ENCODE measurements at places on chromosomes 7 and 10.

DNA sequence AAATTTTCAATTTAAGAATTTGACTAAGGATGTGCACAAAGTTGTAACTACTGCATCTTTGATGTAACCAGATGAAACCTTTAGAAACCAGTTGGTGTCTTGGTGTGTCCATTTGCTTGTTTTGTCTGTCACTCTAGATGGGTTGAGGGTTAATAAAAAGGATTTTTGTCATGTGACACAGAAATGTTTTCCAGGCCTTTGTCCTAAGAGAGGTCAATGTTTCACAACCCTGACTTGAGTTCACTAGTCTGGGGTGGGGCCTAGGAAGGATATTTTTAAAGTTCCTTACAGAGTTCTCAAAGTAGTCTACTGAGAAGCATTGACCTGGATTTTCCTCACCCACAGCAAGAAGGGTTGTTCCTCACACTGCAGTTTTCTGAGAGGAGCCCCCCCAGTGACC, 90.3 kb downstream of the HERPUD2 start:
- peaks cover 10% of the 10 kb centered on the region for H3K4me1 ChIP-seq
- peaks cover 20% of the 10 kb centered on the region for H3K36me3 ChIP-seq
- no peak overlapping the region for H3K4me3 ChIP-seq
- H3K27me3 ChIP-seq, result no peaks in the 10 kb centered on the region
- DNase-seq, result no peak

GRCh38 chr10:50610368-50610767, 13.4 kb downstream of the SGMS1 start:
- no peak overlapping the region for H3K27ac ChIP-seq
- no peak overlapping the region for H3K4me3 ChIP-seq
- H3K27me3 ChIP-seq, result no peaks in the 10 kb centered on the region
- DNase-seq, result no peak

- no peaks in the 10 kb centered on the region for H3K36me3 ChIP-seq
- peaks cover 21% of the 10 kb centered on the region for H3K4me1 ChIP-seq
- no peak overlapping the region for H3K27ac ChIP-seq
- no peaks in the 10 kb centered on the region for H3K27me3 ChIP-seq
- DNase-seq, result no peak
Measured at GRCh38 chr7:20224025-20224424, 6.8 kb upstream of the MACC1 start.

- H3K4me1 ChIP-seq, result no peaks in the 10 kb centered on the region
- H3K27ac ChIP-seq, result no peak overlapping the region
Measured at GRCh38 chr10:129755621-129756020, 208.5 kb downstream of the EBF3 start.

GRCh38 chr7:135121868-135122267, 26.0 kb upstream of the TMEM140 start:
- H3K4me1 ChIP-seq, result no peaks in the 10 kb centered on the region
- DNase-seq, result no peak
- peaks cover 48% of the 10 kb centered on the region for H3K27me3 ChIP-seq
- H3K4me3 ChIP-seq, result no peak overlapping the region
- no peak overlapping the region for H3K27ac ChIP-seq

- no peaks in the 10 kb centered on the region for H3K36me3 ChIP-seq
- DNase-seq, result no peak
- H3K4me1 ChIP-seq, result peaks cover 20% of the 10 kb centered on the region
- H3K4me3 ChIP-seq, result peak overlapping the region; percentile 34
- peaks cover 33% of the 10 kb centered on the region for H3K27me3 ChIP-seq
Measured at GRCh38 chr10:125661941-125662515, 20.9 kb downstream of the TEX36 start.

- peaks cover 18% of the 10 kb centered on the region for H3K27me3 ChIP-seq
- no peaks in the 10 kb centered on the region for H3K36me3 ChIP-seq
- no peak for DNase-seq
- no peak overlapping the region for H3K27ac ChIP-seq
- peaks cover 17% of the 10 kb centered on the region for H3K4me1 ChIP-seq
- H3K4me3 ChIP-seq, result no peak overlapping the region
Measured at GRCh38 chr10:30596013-30596412, 33.5 kb downstream of the LYZL2 start.

DNA sequence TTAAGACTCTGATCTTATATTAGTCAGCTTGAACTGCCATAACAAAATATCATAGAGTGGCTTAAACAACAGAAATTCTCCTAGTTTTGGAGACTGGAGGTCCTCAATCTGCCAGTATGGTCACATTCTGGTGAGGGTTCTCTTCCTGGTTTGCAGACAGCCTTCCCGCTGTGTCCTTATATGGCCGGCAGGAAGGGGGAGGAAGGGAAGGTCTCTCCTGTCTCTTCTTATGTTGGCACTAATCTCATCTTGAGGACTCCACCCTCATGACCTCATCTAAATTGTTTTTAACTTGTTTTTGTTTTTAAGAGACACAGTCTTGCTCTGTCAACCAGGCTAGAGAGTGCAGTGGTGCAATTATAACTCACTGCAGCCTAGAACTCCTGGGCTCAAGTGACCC, 53.1 kb downstream of the VPS41 start:
- H3K4me1 ChIP-seq, result peaks cover 17% of the 10 kb centered on the region
- H3K27ac ChIP-seq, result no peak overlapping the region
- no peaks in the 10 kb centered on the region for H3K27me3 ChIP-seq
- H3K36me3 ChIP-seq, result peaks cover 6% of the 10 kb centered on the region
- H3K4me3 ChIP-seq, result no peak overlapping the region

DNA sequence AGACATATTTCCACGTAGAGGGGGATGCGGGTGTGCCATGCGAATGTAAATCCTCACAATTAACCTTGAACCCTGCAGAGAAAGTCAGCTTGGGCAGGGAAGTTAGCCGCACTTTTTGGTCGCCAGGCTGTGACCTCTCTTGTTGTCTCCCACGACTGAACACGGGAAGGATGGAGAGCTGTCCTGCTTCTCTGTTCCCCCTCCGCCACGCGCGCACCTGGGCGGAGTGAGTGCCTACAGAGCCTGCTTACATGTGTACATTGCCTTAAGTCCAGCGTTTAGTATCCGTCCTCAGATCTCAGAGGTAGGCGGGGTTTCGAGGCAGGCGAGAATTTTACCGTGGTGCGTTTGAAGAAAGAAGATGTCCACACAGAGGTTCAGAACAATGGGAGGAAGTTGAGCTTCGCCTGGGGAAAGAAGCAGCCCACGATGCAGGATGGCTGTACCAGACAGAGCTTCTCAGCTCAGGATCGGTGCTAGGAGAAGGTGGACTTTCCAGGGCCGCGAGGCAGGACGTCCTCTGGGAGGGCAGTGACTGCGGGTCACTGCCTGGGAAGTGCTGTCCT, 482 bp upstream of the ERCC6 start:
- peaks cover 45% of the 10 kb centered on the region for H3K4me1 ChIP-seq
- no peaks in the 10 kb centered on the region for H3K27me3 ChIP-seq
- peaks cover 16% of the 10 kb centered on the region for H3K36me3 ChIP-seq
- no peak for DNase-seq
- H3K27ac ChIP-seq, result peak overlapping the region; percentile 98
- peak overlapping the region; percentile 90 for H3K4me3 ChIP-seq

DNA sequence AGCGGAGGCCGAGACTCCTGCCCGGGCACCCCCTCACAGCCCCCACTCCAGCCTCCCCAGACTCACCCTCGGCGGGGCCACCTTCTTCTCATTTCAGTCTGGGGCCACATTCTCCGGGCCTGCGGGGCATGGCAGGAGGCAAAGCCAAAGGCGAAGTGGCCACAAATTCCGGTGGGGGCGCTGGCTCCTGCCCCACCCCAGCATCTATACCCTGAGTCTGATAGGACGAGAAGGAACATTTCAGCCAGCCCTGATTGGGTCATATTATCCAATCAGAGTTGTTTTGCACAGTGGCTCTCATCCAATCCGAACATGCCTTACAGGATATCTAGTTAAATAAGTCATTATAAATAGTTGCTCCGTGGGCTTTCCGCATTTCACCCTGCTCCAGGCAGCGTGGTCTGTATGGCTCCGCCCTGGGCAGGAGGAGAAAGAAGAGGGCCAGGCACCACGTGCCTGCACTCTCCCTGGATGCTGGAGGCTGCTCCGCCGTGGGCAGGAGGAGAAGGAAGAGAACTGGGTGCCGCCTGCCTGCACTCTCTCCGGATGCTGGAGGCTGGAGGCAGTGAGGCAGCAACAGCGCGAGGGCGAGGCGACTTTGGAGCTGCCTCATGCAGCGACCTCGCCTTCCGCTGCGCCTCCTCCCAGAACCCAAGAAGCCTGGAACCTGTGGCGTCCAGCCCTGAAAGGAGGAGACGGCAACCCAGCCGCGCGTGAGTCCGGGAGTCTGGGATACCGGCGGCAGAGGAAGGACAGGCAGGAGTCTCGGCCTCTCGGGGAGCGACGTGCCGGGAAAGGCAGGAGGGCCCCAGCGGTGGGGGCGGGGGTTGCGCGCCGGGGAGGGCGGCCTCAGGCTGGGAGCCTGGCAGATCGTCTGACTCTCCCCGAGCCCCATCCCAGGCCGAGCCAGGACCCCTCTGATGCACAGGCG, 162.9 kb downstream of the ZNF33B start:
- no peaks in the 10 kb centered on the region for H3K4me1 ChIP-seq
- H3K36me3 ChIP-seq, result no peaks in the 10 kb centered on the region
- DNase-seq, result no peak
- H3K27ac ChIP-seq, result no peak overlapping the region
- no peak overlapping the region for H3K4me3 ChIP-seq

DNA sequence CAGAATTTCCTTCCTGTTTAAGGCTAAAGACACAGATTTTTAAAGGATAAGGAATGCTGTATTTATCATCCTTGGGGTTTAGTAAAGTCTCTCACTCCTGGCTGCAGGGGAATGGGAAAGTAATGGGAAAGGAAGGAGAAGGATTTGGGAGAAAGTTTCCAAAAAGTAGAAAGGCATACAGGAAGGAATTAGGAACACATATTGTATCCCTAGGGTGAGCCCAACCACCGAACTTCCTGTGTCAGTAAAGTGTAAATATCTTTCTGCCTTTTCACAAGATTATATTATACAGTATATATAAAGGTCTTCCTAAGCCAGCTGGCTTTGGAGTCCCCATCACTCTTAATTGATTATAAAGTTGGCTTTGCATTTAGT, 12.0 kb upstream of the UBE2D1 start:
- no peak for DNase-seq
- H3K4me1 ChIP-seq, result peaks cover 9% of the 10 kb centered on the region
- H3K27me3 ChIP-seq, result peaks cover 5% of the 10 kb centered on the region
- no peaks in the 10 kb centered on the region for H3K36me3 ChIP-seq
- H3K27ac ChIP-seq, result no peak overlapping the region
- no peak overlapping the region for H3K4me3 ChIP-seq

- H3K27me3 ChIP-seq, result no peaks in the 10 kb centered on the region
- peaks cover 17% of the 10 kb centered on the region for H3K4me1 ChIP-seq
- no peak overlapping the region for H3K4me3 ChIP-seq
- no peak for DNase-seq
Measured at GRCh38 chr7:111108496-111108895, 17.6 kb downstream of the LRRN3 start.

DNA sequence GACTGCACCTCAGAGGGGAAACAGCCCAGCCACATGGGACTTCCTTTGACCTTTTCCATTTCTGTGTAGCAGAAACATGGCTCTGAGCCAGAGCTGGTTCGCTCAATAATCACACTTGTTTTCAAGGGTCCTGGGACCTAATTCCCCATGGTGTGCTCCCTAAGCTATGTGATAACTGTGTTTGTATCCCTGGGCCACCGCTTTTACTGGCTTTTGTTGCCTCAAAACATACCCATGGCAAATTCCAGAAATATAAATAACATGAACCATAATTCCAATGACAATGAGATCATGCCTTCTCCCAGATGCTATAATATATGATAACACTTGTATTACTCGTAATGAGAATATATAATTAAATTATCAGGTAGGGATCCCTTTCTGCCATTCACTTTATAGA, 196.4 kb downstream of the GFRA1 start:
- peaks cover 2% of the 10 kb centered on the region for H3K36me3 ChIP-seq
- no peaks in the 10 kb centered on the region for H3K27me3 ChIP-seq

GRCh38 chr10:14588084-14588937, 186.4 kb downstream of the FAM107B start:
- DNase-seq, result no peak
- H3K4me1 ChIP-seq, result peaks cover 31% of the 10 kb centered on the region
- peak overlapping the region; percentile 49 for H3K4me3 ChIP-seq
- no peaks in the 10 kb centered on the region for H3K27me3 ChIP-seq

DNA sequence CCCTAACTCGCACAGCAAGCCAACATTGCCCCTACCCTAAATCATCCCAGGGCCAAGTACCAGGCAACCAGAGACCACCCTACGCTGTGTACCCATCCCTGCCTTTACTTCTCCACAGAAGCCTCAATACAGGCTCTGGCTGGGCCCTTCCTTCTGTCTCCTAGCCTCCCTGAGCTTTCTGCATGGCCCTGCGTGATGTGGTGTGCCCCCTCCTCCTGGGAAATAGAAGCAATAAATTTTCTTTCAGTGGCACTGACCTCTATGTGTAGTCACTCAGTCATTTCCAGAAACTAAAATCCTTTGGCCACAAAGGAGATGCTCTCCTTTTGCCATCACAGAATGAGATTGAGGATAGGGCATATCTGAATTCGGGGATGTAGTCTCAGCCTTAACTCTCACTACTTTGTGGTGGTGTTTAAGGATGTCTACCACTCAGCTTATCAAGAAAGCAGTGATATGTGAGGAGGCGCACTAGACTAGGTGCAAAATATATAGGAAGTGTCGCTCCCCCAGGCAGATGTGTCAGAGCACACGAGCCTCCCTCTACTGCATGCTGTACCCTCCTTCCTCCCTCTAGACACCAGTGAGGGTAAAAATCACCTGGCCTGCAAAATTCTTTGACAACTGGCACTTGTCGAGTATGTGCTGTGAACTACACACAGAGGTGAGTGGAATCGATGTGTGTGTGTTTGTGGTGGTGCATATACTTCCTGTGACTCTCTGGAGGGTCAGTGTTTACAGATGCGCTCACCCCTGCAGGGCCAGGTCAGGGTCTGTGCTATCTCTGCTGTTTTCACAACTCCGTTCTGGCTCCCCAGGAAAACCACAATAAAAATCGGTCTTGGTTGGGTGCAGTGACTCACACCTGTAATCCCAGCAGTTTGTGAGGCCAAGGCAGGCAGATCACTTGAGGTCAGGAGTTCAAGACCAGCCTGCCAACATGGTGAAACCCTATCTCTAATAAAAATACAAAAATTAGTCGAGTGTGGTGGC, 825.9 kb upstream of the IGFBP3 start:
- no peak for DNase-seq
- no peaks in the 10 kb centered on the region for H3K27me3 ChIP-seq
- H3K36me3 ChIP-seq, result no peaks in the 10 kb centered on the region
- H3K27ac ChIP-seq, result no peak overlapping the region
- H3K4me1 ChIP-seq, result peaks cover 33% of the 10 kb centered on the region

- DNase-seq, result no peak
- H3K36me3 ChIP-seq, result no peaks in the 10 kb centered on the region
- no peak overlapping the region for H3K4me3 ChIP-seq
Measured at GRCh38 chr7:24545215-24545614, 28.0 kb upstream of the PALS2 start.

- no peaks in the 10 kb centered on the region for H3K27me3 ChIP-seq
- no peaks in the 10 kb centered on the region for H3K36me3 ChIP-seq
- DNase-seq, result no peak
- H3K27ac ChIP-seq, result no peak overlapping the region
- no peak overlapping the region for H3K4me3 ChIP-seq
Measured at GRCh38 chr7:63900394-63901203, 98.0 kb upstream of the ZNF722 start.
